ENCODE measurements at places on chromosomes 5 and 9.

DNA sequence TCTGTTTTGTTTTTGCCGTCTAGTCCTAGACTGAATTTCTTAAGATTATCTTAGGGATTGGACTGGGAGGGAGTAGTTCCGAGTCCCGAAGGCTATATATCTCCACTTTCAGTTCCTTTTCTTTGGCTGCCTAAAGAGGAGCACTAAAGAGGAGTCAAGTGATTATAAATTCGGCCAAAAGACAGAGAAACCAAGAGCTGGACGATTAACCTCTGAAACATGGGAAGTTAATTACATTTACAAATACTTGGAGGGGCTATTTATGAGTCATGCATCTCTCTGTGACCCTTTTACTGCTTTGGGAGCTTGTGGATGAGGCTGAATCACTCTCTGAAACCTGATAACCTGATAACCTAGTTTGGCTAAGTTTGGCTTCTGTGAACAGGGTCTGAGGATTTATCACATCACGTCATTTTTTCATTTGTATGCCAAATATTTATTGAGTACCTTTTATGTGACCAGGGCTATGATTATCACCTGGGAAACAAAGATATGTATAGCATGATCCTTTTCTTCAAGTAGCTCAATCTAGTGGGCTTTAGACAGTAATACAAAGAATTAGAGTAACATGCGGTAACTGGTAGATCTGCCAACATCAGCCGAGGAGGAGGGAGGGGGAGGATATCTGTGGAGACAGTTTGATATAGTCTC is 180.9 kb downstream of the CD180 start:
- no peak for DNase-seq

- DNase-seq: no peak
Measured at GRCh38 chr5:31587546-31587945, 51.4 kb upstream of the PDZD2 start.

- no peak for DNase-seq
Measured at GRCh38 chr5:28703651-28704260, 1665.4 kb upstream of the CDH9 start.

DNA sequence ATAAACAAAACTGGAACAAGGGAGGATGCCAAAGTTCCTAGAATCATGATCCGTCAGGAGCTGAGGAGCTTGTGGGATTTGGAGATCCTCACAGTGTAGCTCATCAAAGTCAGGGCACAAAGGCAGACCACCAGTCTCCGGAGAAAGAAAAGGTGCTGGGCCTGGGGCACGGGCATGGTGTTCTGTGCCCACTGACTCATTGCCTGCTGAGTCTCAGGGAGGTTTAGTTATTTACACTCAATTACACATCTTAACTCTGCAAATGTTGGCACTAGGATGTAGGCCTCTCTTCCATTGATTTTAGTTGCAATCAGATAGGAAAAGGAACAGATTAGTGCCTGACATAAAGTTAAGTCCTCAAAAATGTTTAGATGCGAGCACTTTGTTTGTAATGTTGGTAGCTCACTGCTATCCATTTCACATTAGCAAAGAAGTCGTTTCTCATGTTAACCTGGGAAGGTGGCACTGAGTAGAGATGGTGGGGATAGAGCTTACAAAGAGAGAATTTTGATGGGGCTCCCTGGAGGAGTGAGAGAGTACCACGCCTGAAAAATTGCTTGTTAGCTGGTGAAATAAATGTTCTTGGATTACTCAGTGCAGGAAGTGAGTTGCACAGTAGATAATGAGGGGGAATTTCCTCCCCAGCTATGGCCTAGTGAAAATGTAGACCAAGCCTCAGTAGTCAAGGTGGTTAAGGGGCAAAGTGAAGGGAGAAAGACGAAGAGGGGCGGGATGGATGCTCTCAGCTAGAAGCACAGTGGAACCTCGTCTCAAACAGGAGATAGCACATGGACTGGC is 109.5 kb upstream of the CD180 start:
- DNase-seq: no peak

GRCh38 chr5:97931829-97932228 is 748.8 kb upstream of the RIOK2 start:
- no peak for DNase-seq

DNA sequence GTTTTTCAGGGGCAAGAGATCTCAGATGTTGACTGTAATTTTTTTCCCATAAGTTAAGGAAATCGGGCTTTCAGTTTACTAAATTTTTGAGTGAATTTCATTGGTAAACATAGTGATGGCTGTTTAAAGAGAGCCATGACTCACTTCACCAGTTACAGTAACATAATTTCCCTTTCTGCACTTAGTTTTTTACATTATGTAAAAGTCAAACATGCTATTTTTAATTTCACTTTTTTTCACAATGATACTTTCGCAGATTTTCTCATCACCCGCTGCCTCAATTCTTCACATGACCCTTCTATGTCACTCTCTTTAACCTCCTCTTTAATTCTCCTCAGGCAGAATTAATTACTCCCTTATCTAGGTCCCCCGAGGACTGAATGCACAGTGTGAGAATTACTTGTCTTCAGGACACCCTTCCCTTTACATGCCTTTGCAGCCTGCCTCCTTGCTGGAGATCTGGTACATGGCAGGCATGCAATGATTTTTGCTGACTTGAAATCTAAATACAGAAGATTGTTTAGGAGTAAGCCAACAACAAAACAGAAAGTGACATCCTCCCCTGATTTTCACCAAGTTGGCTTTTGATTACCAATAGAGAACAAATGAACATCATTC is 217.5 kb upstream of the S1PR3 start:
- no peak for DNase-seq

DNA sequence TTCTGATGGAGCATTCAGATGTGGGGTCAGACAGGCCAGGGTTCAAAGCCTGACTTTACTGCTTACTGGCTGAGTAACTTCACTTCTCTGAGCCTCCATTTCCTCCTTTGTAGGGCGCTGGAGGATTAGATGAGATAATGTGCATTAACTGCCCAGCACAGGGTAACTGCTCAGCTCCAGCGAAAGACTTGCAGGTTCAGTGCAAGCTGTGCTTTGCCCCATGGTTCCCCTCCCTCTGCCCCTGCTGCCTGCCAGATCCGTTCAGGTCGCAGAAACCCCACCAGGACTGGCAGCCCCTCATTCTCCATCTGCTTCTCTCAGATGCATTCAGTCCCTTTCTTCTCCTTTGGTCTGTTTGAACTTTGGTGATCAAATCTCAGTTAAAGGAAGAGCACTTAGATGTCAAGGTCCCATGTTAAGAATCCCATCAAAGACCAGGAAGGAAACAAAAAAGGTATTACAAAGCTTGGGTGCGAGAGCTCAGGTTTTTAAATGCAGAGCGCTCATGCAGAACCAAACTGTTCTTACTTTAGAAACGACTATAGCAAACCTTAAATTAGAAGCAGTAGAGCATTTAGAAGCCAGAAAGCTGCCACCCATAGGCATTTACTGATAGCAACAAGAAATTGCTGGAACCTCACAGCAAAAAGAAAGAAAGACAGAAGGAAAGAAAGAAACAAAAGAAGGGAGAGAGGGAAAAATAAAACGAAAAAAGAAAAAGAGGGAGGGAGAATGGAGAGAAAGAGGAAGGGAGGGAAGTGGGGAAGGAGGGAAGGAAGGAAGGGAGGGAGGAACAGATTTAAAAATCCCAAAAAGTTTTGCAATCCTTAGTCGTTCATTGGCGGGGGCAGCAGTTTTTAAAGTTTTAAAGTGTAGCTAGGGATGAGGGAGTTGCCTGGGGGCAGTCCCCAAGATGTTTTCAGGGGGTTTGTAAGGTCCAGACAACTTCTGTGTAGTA is 23.5 kb downstream of the AFAP1L1 start:
- DNase-seq: no peak

- no peak for DNase-seq
Measured at GRCh38 chr9:84750152-84750865, 80.8 kb downstream of the NTRK2 start.

DNA sequence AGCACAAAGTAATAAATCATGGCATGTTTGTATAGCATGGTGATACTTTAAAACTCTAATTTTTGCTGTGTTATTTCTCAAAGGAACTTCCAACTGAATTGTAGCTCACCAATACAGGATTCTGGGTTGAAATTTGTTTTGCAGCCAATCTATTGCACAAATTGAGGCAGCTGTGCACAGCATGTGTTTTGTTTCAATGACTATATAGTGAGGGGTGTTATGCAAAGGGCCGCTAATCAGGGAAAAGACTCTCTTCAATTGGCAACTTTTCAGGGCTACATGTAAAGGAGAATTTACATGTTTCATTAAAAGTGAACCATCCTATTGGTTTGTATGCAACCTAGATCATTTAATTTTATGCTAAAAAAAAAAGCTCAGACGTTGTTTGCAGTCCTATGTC is 44.6 kb downstream of the PLPPR1 start:
- no peak for DNase-seq

GRCh38 chr5:66247176-66247960 is 103.3 kb downstream of the SREK1 start:
- no peak for DNase-seq

- DNase-seq: no peak
Measured at GRCh38 chr5:64880821-64881220, 112.1 kb downstream of the CWC27 start.

DNA sequence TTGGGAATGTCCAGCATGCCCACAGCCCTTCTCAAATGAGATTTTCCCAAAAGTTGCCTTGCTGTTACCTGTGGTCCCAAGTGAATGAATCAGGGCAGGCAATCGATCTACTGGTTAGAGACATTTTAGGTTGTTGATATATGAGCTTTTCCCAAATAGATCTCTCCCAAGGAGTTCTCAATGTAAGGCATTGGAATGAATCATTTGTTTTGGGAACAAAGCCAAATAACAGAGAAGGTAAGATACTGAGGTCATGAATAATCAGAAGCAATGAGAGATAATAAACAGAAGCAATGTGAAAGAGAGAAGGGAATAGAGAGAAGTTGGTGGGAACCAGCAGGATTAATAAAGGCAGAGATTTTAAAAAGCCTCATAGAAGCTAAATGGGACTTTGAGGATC is 93.6 kb upstream of the FER start:
- no peak for DNase-seq

DNA sequence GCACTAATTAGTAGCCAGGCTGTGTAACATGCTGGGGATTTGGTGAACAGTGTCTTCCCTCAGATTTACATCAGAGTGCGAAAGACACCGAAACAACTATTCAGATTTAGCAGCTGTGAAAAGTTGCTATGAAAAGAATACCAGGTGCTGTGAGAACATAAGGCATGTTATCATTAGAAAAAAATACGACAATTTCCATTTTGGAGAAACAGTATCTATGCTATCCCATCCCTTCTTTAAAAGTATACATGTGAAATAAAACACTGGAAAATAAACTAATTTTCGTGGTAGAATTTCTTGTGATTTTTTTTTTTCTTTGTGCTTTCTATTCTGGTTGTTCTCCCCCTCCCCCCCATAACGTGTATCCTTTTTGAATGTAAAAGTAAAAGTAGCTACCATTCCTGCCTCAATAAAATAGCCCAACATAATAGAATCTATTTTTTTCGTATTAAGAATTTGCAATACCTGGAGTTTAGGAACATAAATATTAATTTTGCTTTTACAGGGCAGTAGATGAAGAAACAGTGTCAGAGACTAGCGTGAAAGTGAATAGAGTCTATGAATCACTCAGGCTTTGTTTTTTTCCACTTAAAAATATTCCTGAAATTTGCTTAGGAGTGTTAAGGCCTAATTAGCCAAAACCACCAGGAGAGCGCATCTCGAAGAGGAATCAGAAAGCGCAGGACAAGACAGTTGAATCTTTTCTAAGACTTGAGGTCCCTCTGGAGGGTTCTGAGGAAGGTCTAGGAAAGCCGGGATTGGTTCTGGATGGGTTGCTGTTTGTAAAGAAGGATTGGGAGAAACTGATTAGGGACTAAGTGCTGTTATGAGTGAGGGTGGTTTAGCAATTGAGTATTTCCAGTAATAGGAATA is 813 bp upstream of the SLU7 start:
- DNase-seq: no peak

- no peak for DNase-seq
Measured at GRCh38 chr5:73339051-73339575, 109.5 kb downstream of the FOXD1 start.

- no peak for DNase-seq
Measured at GRCh38 chr9:131140550-131140949, 15.2 kb downstream of the NUP214 start.

DNA sequence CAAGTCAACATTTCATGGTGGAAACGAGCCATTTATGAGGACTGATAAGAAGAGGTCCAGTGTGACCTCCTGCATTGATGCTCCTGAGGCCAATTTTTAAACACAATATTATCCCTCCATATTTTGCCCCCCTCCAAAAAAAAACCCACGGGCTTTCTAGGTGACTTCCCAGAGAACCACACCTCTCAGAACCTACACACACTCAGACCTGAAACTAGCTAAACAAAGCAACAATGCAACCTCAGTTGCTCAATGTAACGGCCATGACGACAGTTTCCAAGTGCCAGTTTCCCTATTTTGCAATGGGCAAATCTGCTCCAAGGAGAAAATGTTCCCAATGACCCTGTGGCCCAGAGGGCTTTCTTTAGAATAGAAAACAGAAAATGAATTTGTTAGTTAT is 3.5 kb downstream of the NRG2 start:
- no peak for DNase-seq

DNA sequence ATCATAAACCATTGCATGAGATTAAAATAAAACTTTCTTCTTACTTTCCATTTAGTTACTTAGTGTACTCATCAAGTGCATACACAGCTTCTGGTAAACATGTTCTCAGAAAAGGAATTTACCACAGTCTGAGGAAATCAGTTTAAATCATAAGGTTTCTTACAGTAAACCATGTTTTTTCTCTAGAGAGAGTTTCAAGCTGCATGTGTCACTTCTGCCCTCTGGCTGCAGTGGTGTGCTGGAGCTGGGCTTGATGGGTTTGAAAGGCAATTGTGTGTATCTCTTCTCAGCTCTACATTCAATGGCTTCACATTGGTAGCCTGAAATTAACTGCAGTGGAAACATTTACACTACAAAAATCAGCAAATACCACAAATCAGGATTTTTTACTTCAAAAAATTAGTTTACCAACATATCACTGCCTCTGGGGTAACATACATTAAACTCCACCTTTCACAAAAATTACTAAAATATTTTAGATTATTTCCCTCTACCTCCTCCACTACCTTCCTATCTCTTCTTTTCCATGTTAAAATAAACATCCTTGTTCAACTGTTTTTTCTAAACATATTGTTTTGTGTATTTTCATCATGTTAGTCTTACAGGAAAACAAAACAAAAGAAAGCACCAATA is 414.3 kb downstream of the ANXA1 start:
- DNase-seq: no peak

DNA sequence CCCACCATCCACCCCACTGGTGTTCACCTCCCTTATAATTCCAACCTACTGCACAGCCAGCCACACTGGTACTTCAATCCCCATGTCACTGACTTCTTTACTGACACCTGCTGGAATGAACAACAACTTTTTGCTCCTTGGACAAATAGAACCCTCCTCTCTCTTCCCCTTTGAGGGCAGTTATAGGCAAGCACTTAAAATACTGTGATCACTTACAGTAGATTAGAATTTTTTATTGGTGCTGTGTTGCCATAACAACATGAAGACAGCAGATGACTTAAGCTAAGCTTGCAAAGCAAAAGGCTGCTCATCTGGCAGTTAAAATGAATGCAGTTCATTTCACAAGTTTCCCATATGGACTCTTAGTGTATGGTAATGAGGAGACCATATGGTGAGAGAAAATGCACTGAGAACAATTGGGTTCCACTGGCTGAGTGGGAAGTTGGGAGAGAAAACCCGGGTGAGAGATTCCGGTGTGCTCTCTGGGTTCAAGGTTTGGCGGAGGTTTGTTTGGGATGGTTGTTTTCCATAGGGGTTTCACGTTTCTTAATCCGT is 374.3 kb downstream of the EBF1 start:
- DNase-seq: no peak

- no peak for DNase-seq
Measured at GRCh38 chr5:81650987-81651386, 99.9 kb downstream of the SSBP2 start.

GRCh38 chr9:22040760-22041159 is 31.7 kb upstream of the CDKN2B start:
- no peak for DNase-seq

Data from type B pancreatic cell (in vitro differentiated cells).